Astrocyte of the spinal cord (primary cell): ENCODE measurements at places on chromosomes 6 and 20.

DNA sequence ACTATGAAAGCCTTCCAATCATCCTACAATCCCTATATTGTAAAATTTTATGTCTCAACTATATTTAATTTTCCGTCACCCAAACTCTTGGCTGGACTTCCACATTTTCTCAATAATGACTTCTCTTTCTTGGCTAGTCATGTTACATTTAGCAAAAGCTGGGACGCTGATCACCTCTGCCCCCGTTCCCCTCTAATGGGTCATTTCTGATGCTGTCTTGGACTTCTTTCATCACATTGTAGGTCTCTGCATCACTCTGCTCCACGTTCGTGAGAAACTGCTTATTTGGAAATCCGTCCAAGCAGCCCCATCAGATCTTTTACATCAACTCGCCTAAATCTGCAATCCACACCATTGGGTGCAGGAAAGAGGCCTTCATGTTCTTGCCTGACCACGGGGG is 203.8 kb downstream of the MYLK4 start:
- DNase-seq: no peak

DNA sequence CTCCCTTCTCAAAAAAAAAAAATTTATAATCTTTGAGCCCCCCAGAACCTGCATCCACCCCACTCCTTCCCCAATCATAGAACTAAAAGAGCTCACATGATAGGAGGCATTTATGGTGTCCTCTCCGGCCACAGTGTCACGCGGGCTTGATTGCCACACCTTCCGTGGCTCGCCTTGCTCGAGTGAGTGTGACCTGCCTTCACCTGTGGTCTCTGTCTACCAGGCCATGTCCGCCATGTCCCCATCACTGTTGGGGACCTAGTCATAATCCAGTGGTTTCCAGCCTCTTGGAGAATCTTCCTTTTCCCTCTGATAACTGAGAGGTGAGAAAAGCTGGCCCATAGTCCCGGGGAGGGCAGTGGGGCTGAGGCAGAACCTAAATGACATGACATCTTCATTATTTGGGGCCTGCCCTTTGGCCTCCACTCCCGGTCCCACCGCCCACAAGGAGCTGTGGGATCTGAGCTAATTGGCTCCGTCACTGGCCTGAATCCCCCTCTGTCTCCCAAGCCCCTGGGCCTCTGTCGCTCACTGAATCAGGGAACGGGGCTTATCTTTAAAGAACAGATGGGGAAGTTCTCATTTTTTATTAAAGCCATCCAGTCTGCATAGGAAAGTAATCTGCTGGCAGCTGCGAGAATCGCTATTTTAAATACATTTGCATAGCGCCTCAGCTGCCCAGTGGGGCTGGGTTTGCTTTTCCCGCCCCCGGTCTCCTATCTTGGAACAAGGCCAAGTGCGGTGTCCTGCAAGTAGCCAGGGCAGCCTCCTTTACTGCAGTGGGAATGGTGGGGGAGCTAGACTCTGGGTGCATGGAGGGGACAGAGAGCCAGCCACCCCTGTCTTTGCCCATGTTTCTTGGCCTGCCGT is 197.6 kb upstream of the PMEPA1 start:
- DNase-seq: no peak

DNA sequence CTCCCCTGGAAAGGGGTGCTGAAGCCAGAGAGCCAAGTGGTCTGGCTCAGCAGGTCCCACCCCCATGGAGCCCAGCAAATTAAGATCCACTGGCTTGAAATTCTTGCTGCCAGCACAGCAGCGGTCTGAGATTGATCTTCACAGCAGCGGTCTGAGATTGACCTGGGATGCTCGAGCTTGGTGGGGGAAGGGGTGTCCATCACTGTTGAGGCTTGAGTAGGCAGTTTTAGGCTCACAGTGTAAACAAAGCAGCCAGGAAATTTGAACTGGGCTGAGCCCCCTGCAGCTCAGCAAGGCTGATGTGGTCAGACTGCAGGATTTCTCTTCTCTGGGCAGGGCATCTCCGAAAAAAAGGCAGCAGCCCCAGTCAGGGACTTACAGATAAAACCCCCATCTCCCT is 41.3 kb upstream of the B3GAT2 start:
- no peak for DNase-seq

DNA sequence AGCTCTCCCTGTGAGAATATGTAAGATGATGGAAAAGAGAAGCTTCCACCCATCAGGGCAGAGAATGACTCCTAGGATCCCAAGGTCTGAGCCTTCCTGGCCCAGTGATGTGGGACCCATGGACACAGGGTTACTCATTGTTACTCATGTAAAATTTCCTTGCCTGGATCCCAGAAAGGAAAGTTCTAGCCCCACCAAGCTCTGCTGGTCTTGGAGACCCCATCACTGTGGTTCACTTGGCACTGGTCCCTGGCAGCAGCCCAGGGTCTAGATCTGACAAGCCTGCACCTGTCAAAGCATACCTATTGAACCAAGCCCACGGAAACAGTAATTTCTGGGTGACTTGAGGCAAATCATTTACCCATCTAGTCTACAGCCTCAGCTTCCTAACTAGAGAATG is 22.1 kb downstream of the MDGA1 start:
- DNase-seq: no peak

- no peak for DNase-seq
These were observed 127.5 kb downstream of the TAF4 start for GRCh38 chr20:61937963-61938838.

GRCh38 chr6:125519367-125519766 is 217.6 kb upstream of the HDDC2 start:
- peak; percentile 61 for DNase-seq

DNA sequence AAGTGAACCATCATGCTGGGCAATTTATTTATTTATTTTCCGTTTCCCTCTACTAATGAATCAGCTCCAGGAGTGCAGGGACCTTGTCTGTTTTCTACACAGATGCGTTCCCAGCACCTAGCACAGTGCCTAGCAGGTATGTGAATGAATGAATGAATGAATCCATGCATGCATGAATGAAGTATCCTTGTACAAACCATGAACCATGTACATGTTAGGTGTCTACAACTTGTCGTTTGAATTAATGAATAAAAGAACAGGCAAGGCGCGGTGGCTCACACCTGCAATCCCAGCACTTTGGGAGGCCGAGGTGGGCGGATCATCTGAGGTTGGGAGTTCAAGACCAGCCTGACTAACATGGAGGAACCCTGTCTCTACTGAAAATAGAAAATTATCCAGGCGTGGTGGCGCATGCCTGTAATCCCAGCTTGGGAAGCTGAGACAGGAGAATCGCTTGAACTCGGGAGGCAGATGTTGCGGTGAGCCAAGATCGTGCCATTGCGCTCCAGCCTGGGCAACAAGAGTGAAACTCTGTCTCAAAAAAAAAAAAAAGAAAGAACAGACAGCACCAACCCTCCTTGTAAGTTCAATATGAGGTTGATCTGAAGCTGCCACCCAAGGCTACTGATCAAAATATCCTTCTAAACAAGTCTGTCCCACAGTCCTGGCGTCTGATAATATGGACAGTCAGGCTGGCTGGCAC is 27.3 kb upstream of the SLC9A8 start:
- no peak for DNase-seq

DNA sequence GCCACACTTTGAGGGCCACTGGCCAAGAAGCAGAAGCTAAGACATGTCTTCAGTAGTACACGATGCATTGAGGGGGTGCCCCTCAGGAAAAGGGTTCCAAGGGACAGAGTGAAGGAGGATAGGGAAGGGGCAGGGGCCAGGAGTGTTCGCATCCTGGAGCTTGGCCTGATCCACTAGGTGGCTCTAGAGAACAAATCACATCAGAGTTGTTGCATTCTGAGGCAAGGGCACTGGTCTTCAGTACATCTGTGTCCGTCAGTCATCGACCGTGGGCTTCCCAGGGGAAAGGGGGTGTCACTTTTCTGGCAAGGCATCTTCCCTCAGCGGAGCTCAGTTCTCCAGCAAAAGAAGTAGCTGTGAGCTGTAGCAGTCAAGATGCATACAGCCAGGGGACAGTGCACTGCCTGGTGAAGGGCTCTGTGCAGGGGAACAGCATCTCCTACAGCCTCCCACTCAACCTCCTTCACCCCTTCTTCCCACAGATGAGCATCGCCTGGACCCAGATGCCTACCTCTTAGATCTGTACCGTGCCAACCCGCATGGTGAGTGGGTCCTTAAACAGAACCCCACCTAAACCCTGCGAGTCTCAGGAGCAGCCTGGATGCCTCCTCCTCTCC is 47.8 kb downstream of the ARHGAP40 start:
- no peak for DNase-seq

- peak; percentile 9 for DNase-seq
These were observed 2.2 kb upstream of the SNPH start for GRCh38 chr20:1263853-1264252.

GRCh38 chr6:90249458-90249857 is 47.2 kb downstream of the BACH2 start:
- no peak for DNase-seq

DNA sequence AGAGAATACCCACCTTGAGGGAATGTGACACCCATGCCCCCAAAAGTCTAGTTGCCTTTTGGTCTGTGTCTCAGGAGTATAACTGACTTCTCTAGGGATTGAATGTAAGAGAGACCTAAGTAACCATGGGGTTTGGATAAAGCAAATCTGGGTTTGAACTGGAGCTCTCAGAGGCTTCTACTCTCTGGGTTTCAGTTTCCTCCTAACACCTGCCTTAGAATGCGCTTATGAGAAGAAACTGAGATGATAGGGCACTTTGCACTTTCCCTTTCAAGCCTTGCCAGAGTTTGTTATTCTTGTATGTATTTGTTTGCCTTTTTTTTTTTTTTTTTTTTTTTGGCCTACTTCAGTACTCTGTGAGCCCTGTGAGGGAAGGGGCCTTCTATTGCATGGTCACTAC is 19.4 kb downstream of the SDHAF4 start:
- no peak for DNase-seq

DNA sequence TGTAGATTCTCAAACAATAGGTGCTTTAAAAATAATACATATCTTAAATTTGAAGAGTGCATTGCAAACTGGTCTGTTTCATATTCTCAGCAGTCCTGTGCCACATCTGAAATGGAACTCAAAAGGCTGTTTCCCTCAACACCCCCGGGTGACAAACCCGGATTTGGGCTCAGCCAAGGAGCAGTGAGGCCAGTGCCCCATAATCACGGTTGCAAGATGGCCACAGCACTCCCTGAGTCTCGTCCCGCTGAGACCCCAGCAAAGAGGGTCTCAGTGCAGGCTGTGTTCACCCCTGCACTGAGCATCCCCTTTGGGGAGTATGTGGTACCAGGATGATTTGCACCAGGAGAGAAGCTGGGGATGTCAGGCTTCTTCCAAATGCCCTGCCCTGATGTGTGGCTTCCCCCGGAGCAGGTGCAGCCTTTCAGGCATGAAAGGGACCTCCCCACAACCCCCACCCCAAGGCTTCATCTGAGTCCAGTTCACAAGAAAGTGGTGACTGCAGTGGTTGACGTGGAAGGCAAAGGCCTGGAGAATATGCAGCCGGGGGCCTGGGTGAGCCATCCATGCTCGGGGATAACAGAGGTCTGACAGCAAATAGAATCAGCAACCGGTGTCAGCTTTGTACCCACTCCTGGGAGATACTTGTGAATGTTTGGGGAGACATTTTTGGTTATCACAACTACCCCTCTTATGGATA is 202.9 kb downstream of the SYNDIG1 start:
- no peak for DNase-seq

DNA sequence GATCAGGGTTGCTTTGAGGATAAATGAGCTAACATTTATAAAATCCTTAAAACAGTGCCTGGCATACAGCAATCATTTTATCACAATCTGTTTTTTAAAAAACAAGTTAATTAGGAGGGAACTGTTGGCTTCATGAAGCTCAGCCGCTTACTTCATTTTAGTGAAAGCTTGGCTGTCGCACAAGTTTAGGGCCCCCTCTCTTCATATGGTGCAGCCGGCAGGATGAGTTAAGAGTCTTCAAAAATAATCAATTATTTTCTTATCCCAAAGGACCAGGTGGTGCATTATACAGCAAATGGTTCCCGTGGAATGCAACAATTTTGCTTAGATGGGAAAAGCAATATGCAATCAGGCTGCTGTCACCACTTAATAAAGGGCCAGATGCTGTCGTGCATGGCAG is 57.4 kb upstream of the PROKR2 start:
- DNase-seq: no peak

GRCh38 chr6:80457439-80457933 is 351.0 kb downstream of the BCKDHB start:
- peak; percentile 96 for DNase-seq

DNA sequence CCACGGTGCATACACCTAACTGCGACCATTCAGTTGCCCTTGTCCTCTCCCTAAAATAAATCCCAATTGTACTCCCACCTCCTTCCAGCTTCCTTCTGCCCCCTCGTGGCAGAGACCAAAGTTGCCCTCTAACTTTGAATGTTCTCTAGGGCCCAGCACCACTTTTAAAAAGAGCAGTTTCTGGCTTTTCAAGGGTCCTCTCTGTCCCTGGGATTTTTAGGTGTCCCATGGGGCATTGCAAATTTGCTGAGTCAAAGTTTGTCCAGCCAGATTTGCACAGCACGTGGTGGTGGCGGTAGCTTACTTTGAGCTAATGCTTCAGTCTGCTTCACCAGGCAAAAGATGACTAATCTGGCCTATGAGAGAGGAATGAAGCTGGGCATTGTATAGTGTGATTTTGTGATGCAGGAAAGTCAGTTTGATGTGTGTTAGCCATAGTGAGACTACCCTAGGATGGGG is 100.2 kb downstream of the PERP start:
- DNase-seq: peak; percentile 33

- peak; percentile 44 for DNase-seq
These were observed 19.5 kb upstream of the UBE2J1 start for GRCh38 chr6:89371849-89372505.

DNA sequence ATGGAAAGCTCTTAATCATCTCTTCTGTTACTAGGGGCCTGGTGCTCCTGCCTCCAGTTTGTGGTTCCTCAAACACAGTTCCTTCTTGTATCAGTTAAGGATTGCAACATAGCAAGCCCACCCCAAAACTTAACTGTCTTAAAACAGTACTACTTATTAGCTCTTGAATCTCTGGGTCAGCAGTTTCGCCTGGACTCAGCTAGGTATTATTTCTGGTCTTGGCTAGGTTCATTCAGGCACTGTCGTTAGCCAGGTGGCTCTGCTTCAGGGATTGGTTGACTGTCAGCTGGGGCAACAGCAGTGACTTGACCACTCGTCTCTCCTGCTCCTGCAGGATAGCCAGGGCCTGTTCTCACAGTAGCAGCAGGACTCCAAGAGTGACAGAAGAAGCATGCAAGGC is 30.0 kb upstream of the RALY start:
- DNase-seq: no peak

DNA sequence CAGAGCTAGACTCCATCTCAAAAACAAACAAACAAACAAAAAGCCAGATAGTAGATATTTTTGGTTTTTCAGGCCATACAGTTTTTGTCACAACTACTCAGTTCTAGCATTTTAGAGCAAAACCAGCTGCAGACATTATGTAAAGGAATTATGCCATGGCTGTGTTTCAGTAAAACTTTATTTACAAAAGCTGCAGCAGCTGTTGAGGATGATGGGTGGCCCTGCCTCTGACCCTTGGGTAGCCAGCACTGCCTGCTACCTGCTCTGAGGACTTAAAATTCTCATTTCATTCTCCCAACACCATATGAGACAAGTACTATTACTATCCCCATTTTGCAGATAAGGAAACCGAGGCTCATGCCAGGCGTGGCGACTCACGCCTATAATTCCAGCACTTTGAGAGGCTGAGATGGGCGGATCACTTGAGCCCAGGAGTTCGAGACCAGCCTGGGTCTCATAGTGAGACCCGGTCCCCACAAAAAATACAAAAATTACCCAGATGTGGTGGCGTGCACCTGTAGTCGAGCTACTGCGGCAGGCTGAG is 56.3 kb downstream of the RIPOR3 start:
- DNase-seq: no peak
